ENCODE measurements at places on chromosomes 7 and 10.

GRCh38 chr10:79090134-79090803 is 21.5 kb downstream of the ZMIZ1 start:
- DNase-seq, result no peak

GRCh38 chr10:27745732-27746396 is at the start of gene MKX:
Gene MKX, minus strand, starts transcription at chr10:27745819. Its CDS starts 2,404 bp downstream, at chr10:27743415.
- DNase-seq, result no peak

DNA sequence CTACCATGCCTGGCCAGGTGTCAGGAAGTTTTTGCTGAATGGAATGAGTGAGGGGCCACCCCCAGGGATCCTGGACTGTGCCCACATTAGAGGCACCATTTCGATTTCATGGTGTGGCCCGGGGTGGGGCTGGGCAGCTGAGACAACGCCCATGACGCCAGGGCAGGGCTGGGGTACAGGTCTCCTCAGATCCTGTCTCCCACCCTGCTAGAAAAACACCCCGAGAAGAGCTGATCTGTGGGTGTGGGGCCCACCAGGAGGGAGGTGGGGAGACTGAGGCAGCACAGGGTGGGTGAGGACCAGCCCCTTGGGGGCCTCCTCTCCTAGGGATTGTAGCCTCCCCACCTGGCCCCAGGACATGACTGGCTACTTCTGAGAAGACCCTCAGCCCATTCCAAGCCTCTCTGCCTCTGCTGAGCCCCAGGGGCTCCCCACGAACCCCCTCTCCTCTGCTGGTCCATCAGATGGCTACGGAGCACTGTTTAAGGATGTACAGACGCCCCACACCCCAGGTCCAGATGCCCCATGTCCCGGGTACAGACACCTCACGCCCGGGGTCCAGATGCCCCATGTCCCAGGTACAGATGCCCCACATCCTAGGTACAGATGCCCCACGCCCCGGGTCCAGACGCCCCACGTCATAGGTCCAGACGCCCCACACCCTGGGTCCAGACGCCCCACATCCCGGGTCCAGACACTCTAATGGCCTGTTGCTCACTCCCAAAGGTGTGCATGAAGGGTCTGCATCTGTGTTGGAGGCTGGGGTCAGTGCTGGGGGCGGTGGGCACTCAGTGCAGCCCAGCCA is 99.4 kb downstream of the MICALL2 start:
- DNase-seq, result no peak

- no peak for DNase-seq
These were observed 20.8 kb downstream of the LAMB4 start for GRCh38 chr7:108109221-108109908.

GRCh38 chr7:142188846-142189245 is 69.0 kb downstream of the PRSS58 start:
- DNase-seq, result no peak

- DNase-seq, result no peak
These were observed 742.3 kb downstream of the TNS3 start for GRCh38 chr7:46839651-46840050.

- DNase-seq, result no peak
These were observed 966.4 kb downstream of the GRM8 start for GRCh38 chr7:126286317-126286716.

GRCh38 chr7:27737616-27738015 is 2.3 kb upstream of the TAX1BP1 start:
- no peak for DNase-seq

DNA sequence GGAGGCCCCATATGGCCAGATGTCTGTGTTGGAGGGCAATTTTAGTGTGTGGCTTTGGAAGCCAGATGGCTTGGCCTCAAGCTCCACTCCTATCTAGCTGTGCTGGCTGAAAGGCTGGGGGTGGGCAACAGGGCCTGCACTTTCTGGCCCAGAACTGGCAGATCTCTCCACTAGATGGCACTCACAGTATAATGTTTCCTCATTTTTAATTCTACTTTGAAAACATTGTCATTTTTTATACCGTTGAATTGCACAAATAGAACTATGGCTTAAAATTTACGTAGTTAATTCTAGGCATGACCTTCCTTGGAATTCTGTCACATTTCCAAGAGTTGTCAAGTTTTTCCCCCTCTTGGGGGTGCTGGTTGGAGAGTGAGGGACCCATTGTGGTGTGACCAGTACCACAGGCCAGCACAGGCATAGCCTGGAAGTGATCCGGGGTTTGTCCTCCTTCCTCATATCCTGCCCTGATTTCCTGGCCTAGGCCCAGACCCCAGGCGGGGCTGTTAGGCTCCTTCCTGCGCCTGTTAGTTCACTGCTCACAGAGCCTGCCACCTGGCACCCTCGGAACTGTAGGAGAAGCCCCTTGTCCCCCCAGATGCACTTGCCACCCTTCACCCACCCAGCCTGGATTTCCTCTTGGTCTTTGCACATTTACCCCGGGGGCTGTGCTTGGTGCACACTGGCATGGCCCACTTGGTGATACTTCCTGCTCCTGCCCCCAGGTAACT is 52.8 kb downstream of the ARHGAP22 start:
- no peak for DNase-seq

GRCh38 chr10:95303535-95303934 is 12.7 kb upstream of the PDLIM1 start:
- DNase-seq, result no peak

DNA sequence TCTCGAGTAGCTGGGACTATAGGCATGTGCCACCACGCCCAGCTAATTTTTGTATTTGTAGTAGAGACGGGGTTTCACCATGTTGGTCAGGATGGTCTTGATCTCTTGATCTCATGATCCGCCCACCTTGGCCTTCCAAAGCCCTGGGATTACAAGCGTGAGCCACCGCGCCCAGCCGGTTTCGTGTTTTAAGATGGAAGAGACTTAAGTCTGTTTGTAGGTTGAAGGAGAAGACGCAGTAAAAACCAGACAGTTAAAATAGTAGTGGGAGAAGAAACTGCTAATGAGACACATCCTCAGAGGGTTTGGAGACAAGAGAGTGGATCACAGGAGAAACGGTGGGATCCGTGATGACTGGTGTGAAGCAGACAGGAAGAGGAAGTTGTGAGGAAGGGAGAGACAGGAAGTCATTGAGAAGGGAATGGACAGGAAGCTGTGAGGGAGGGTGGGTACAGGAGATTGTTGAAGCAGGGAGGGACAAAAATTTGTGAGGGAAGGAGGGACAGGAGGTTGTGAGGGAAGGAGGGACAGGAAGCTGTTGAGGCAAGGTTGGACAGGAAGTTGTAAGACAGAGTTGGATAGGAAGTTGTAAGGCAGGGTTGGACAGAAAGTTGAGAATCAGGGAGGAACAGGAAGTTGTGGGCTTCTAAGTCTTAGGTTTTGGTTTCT is 115.5 kb downstream of the WDFY4 start:
- no peak for DNase-seq

GRCh38 chr7:135177028-135177696 is 6.7 kb upstream of the CYREN start:
- no peak for DNase-seq

DNA sequence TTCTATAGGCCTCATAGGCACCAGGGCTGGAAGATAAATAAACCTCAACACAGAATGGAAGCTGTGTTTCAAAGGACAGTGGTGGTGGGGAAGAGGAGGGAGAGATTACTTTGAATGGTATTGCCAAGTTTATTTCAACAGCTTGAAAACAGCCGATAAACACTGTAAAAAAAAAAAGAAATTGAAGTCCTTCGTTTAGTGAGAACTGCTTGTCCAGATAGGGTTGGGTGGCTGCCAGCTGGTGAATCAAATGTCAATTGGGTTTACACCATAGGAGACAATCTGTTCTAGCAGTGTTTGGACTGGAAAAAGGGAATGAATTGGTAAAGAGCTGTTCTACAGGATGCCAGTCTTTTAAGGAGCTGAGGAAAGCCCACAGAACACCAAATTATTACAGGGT is 254.8 kb downstream of the PHF14 start:
- no peak for DNase-seq

DNA sequence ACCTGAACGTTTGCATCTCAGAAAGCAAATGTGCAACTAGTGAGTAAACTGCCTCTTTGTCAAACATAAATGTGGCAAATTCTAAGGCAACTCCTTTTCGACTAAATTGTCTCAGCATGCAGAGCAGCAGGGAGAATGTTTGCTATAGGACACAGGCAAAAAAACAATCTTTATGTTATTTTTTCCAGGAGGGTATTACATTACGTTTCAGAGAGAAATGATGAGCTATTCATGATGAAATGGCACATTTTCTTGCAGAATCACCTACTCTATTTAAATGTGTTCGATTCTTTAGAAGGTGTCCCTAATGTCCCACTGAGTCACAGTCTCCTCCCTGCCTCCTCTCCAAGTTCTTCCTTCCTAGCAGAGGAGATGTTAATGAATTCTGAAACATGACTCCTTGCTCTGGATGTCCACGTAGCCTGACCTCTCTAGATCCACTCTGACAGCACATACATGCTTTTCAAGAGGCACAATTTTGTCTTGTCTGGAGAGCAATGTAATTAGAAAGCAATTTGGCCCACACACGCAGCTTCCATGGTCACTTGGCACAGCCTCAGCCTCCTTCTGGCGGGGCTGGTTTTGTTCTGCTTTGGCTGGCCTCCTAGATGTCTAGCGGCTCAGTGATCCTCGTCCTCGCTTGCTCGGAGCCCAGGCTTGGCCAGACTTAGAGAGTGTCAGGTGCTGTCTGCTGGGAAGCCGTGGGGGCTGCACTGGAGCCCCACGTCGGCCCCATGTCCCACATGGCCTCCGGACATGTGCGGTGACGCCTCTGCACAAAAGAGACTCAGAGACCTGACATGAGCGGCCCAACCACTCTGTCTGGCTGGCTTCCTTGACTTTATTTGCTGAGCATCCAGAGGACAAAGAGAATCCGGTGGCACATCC is 125.7 kb upstream of the ZNF438 start:
- no peak for DNase-seq

- no peak for DNase-seq
These were observed 69.6 kb upstream of the MKX start for GRCh38 chr10:27815261-27815660.

GRCh38 chr7:134014935-134015334 is 112.2 kb upstream of the LRGUK start:
- no peak for DNase-seq

- no peak for DNase-seq
These were observed 6.0 kb downstream of the PARD3 start for GRCh38 chr10:34808801-34809745.

GRCh38 chr10:25646371-25646770 is 287.7 kb upstream of the MYO3A start:
- DNase-seq, result no peak

DNA sequence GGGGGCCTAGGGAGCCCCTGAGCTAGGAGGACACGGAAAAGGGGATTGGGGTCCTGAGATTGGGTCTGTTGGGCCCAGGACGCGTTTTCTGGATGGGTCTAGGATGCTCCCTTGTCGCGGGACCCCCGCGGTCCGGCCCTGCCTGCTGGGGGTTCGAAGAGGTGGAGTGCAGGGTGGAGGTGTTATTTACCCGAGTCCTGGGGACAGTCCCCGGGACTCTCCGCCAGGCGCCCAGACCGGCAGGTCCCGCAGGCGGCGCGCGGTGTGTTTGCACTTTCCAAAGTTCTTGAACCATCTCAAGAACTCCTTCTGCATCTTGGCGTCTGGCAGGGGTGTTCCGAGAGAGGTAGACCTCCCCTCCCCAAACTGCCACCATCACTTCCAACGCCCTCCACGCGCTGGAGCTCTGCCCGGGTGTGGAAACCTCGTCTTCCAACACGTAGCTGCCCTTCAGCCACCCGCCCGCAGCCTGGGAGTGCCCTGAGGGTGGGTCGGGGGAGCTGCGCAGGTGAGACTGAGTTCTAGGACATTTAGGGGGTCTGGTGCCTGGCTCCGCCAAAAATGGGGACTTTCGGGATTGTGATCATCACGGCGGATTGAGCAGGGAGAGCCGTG is 569 bp downstream of the CAV1 start:
- peak; percentile 5 for DNase-seq

DNA sequence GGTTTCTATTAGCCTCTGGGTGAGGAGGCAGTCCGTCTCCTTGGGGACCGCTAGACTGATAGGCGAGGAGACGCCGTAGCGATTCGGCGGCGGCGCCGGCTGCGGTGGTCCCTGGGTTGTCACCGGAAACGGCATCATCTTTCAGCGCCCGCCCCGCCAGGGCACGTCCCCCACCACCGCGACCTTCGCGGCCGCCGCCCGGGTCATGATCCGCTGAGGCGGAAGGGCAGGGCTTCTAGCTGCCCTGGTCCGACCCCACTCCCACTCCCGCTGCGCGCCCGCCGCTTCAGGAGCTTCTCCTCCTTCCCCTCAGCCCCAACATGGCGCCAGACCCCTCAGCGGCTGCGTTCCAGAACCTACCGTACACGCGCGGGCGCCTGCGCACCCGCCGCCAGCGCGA is at the start of gene PAPOLB:
Gene PAPOLB (minus strand): TSS at position 358 of the 400 bp plus-strand sequence. CDS start 220 bp downstream, at position 138.
- DNase-seq, result no peak

DNA sequence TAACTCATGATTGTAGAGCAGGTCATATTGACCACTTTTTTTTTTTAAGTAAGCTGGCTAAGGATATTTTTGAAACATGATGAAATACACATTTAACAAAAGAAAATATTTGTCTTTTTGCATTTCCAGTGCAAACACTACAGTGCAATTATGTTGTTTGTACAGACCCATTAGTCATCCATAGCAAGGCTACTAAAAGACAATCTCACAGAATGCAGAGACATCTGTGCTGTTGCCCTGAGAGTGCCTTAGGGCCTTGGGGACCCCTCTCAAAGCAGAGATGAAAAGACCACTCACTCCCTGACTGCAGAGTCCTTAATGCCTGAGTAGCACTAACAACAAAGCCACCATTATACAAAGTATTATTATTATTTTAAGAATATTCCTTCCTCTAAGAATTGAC is 104.5 kb downstream of the NRCAM start:
- no peak for DNase-seq

GRCh38 chr7:24756545-24757352 is 515 bp downstream of the GSDME start:
- no peak for DNase-seq

DNA sequence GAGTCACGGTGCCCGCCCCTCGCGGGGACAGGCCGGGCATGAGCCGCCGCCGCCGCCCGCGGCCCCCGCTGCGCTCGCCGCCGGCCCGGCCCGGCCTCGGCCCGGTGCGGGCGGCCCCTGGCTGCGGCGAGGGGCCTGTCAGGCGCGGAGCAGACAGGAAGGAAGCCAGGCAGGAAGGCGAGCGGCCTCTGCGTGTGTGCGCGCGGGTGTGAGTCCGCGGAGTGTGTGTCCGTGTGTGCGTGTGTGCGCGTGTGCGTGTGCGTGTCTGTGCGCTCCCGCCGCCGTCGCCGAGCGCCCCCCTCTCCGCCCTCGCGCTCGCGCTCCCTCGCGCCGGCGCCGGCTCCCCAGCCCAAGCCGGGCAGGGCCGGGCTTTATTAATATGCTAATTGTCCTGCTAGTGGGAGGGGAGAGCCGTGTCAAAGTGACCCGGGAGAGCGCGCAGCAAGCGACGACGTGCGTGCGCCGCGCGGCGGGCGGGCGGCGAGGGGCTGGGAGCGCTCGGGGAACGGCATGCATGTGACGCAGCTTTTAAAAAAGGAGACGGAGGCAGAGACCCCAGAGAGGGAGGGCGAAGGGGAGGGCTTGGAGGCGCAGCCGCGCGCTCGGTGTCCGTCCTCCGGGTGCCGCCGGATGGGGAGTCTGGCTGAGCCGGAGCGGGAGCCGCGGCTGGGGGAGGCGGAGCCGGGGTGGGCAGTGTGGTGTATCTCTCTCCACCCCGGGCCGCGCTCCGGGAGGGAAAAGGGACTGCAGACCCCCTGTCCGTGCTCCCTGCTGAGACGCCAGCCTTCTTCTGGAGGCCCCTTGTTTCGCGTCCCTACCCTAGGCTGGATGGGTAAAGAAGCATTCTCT is at the start of gene LDB1:
Gene LDB1 (minus strand): TSS at position 227 of the 849 bp plus-strand sequence. CDS start 258 bp downstream, outside the sequence.
- DNase-seq, result peak; percentile 56

GRCh38 chr7:128359939-128360338 is 1.6 kb downstream of the PRRT4 start:
- no peak for DNase-seq
